ENCODE measurements at places on chromosomes 6 and 20. TPM values are rescaled to one million over a fixed set of nuclear protein-coding genes. Genes with fewer than 3 reads are reported as not detected.

DNA sequence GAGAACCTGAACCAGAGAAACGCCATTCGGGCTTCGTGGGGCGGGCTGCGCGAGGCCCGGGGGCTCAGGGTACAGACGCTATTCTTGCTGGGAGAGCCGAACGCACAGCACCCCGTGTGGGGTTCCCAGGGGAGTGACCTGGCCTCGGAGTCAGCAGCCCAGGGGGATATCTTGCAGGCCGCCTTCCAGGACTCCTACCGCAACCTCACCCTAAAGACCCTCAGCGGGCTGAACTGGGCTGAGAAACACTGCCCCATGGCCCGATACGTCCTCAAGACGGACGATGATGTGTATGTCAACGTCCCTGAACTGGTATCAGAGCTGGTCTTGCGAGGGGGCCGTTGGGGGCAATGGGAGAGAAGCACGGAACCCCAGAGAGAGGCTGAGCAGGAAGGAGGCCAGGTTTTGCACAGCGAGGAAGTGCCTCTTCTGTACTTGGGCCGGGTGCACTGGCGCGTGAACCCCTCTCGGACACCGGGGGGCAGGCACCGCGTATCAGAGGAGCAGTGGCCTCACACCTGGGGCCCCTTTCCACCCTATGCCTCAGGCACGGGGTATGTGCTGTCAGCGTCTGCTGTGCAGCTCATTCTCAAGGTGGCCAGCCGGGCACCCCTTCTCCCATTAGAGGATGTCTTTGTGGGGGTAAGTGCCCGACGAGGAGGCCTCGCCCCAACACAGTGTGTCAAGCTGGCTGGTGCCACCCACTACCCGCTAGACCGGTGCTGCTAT lies 904 bp downstream of the B3GALT4 start:
- DNase-seq, result peak; percentile 29
- H3K27me3 ChIP-seq, result no peaks in the 10 kb centered on the region
- peaks cover 8% of the 10 kb centered on the region for H3K36me3 ChIP-seq

Gene SLC17A1
- total RNA-seq, result not detected

Gene EGFL8
- total RNA-seq, result 16.1 TPM

Gene RTN4IP1
- 11.8 TPM for total RNA-seq

DNA sequence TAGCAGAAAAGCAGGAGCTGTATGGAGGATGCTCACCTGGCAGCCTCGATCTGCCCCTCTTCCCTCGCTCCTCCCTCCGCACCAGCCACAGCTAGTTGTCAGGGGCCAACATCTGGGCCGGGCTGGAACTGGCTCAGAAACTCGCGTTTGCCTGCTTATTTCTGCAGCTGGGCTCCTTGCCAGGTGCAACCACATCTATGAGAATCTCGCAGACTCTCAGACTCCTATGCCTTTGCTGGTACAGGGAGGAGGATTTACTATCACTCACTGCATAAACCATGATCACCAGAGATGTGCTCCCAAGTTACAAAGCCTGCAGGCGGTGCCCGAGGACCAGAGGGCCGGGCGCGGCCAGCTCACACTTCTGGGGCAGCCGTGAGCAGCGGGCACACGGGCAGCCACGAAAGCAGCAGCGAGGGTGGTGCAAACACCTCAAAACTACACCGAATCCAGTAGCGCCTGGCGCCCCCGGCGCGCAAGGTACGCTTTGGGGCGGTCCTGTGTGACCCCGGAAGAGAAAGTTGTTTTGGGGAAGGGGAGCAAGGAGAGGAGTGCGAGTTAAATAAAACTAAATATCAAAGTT lies 577 bp upstream of the LRRC1 start:
- peaks cover 11% of the 10 kb centered on the region for H3K4me1 ChIP-seq
- H3K27ac ChIP-seq, result no peak overlapping the region
- peak; percentile 77 for DNase-seq
- H3K36me3 ChIP-seq, result no peaks in the 10 kb centered on the region
- H3K27me3 ChIP-seq, result peaks cover 40% of the 10 kb centered on the region
- peak overlapping the region; percentile 70 for H3K4me3 ChIP-seq

GRCh38 chr6:54043360-54043759 lies 67.9 kb upstream of the MLIP start:
- DNase-seq, result no peak
- H3K27ac ChIP-seq, result no peak overlapping the region
- no peaks in the 10 kb centered on the region for H3K27me3 ChIP-seq
- no peaks in the 10 kb centered on the region for H3K4me1 ChIP-seq
- H3K36me3 ChIP-seq, result no peaks in the 10 kb centered on the region
- H3K4me3 ChIP-seq, result no peak overlapping the region

Gene PET117
- total RNA-seq, result 58.3 TPM

GRCh38 chr6:99032396-99032795 lies 84.7 kb upstream of the FBXL4 start:
- no peak overlapping the region for H3K27ac ChIP-seq
- H3K4me1 ChIP-seq, result no peaks in the 10 kb centered on the region
- DNase-seq, result no peak
- no peaks in the 10 kb centered on the region for H3K27me3 ChIP-seq
- no peak overlapping the region for H3K4me3 ChIP-seq
- H3K36me3 ChIP-seq, result no peaks in the 10 kb centered on the region

Gene RIMS4
- 7.8 TPM for total RNA-seq

GRCh38 chr20:47231382-47232039 lies 125.0 kb downstream of the ZMYND8 start:
- peaks cover 4% of the 10 kb centered on the region for H3K4me1 ChIP-seq
- no peaks in the 10 kb centered on the region for H3K27me3 ChIP-seq
- no peak for DNase-seq
- peak overlapping the region; percentile 13 for H3K27ac ChIP-seq
- peaks cover 9% of the 10 kb centered on the region for H3K36me3 ChIP-seq

DNA sequence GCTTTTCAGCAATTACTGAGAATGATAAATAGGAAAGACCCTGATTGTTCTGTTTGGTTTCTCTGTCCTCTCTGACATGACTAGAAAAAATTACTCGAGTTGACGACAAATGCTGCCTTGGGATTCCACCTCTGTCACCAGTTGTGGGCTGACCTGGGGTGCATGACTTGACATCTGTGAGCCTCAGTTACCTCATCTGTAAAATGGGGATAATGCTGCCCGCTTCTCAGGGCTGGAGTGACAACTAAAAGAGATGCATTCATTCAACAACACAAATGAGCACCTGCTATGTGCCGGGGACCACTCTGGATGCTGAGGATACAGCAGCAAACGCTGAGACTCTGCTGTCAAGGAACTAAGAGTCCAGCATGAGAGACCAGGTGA lies 94.8 kb downstream of the NFATC2 start:
- no peak overlapping the region for H3K27ac ChIP-seq
- H3K27me3 ChIP-seq, result no peaks in the 10 kb centered on the region
- DNase-seq, result no peak
- H3K4me1 ChIP-seq, result peaks cover 7% of the 10 kb centered on the region

DNA sequence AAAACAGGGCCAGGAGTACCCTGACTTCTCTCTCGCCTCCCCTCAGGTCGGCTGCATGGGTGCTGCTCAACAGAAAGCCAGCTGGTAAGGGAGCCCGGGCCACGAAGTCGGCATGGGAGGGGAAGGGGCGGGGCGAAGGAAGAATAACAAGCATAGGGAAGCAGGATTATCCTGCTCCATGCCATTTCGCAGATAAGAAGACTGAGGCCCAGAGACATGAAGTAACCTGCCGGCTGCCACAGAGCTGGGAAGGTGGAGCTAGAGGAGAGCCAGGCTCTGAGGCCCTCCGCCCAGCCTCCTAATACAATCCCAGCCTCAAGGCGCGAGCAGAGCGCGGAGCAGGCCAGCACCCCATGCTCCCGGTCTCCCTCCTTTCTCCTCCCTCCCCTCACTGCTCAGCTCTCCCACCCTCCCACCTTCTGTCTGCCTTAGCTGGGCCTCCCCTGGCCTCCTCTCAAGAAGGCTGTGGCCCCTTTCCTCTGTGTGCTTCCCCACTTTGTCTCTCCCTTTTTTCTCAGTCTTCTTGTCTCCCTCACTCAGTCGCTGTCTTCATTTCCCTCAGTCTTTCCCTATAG lies 13.2 kb upstream of the HMGA1 start:
- no peak for DNase-seq
- H3K4me3 ChIP-seq, result peak overlapping the region; percentile 41
- H3K27me3 ChIP-seq, result no peaks in the 10 kb centered on the region
- H3K36me3 ChIP-seq, result no peaks in the 10 kb centered on the region
- peaks cover 21% of the 10 kb centered on the region for H3K4me1 ChIP-seq

DNA sequence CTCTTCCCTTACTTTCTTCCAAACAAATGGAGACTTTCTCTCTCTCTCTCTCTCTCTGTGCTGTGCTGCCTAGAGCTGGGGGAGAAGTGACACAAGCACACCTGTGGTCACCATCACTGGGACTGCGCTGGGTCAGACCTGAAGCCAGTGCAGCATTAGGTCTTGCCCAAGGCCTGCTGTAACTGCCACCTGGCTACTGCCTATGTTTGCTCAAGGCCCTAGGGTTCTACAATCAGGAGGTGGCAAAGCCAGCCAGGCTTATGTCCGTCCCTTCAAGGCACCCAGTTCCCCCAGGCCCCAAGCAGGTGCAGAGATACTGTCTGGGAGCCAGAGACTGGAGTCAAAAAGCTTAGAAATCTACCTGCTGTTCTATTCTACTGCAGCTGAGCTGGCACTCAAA lies 49.4 kb upstream of the TOP1 start:
- DNase-seq, result no peak
- H3K36me3 ChIP-seq, result no peaks in the 10 kb centered on the region
- H3K27me3 ChIP-seq, result no peaks in the 10 kb centered on the region

- H3K27ac ChIP-seq, result no peak overlapping the region
- no peaks in the 10 kb centered on the region for H3K36me3 ChIP-seq
- no peaks in the 10 kb centered on the region for H3K27me3 ChIP-seq
- H3K4me1 ChIP-seq, result no peaks in the 10 kb centered on the region
Observed at GRCh38 chr20:4441191-4441590, 280.5 kb upstream of the PRND start.

DNA sequence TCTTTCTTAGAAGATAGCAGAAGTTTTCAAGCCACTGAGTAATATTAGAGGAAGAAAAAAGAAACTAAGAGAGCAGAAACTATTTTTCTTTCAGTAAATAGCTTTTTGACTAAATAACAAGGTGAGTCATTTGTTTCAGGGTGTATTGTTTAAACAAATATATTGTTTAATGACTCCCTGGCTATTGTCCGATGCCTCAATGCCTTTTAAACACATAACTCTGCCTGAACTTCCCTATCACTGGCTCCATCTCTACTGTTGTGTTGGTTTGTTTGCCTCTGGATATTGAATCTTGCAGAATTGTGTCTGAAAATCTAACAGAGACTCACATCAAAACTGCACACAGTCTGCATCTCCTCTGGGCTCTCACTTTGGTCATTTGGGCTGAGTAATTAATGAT lies 19.6 kb upstream of the CLIC5 start:
- H3K4me3 ChIP-seq, result no peak overlapping the region
- DNase-seq, result no peak
- no peak overlapping the region for H3K27ac ChIP-seq
- no peaks in the 10 kb centered on the region for H3K36me3 ChIP-seq

- peaks cover 18% of the 10 kb centered on the region for H3K4me1 ChIP-seq
- H3K4me3 ChIP-seq, result no peak overlapping the region
Observed at GRCh38 chr6:6729971-6730370, 141.5 kb downstream of the LY86 start.

- H3K27me3 ChIP-seq, result no peaks in the 10 kb centered on the region
- H3K36me3 ChIP-seq, result no peaks in the 10 kb centered on the region
- H3K27ac ChIP-seq, result no peak overlapping the region
- H3K4me1 ChIP-seq, result peaks cover 25% of the 10 kb centered on the region
- no peak for DNase-seq
Observed at GRCh38 chr6:75300531-75300855, 15.9 kb upstream of the TMEM30A start.

DNA sequence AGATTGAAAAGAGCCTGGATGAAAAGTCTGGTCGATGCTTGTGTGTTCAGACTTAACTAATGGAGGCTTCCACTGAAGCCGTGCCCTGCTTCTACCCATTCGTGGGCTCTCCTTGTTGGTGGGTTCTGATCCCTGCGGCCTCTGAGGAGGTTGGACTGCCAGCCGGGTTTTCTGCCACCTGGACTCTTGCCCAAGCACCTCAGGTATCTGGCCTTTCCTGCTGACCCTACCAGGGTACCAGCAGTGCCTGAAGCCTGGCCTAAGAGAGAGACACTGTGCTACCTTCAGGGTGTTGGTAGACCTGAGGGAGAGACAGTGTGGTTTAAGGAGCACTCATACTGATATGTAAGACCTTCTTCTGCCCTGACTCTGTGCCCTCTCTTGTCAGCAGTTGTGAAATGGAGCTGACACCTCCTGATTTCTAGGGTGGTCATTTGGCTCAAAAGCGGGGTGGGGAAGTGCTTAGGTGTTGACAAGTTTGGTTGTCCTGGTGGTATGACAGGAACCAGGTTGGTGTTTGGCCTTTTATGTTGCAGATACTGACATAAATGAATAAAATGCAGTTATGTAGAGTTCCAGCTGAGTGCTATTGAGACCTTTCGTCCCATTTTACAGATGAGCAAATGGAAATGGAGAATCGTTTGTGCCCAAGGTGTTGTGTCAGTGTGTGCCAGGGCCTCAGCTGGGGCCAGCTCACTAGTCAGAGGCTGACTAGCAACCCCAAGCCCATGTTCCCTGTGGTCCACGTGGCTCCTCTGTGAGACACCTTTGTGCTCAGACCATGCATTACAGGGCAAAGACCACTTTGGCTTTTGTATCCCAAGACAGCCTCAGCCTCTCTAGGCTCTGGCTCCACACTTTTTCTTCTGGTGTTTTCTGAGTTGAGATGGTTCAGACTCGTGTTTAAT lies 3.1 kb downstream of the PLCG1 start:
- H3K27ac ChIP-seq, result no peak overlapping the region
- H3K4me1 ChIP-seq, result peaks cover 52% of the 10 kb centered on the region
- DNase-seq, result no peak
- H3K36me3 ChIP-seq, result no peaks in the 10 kb centered on the region
- no peak overlapping the region for H3K4me3 ChIP-seq

DNA sequence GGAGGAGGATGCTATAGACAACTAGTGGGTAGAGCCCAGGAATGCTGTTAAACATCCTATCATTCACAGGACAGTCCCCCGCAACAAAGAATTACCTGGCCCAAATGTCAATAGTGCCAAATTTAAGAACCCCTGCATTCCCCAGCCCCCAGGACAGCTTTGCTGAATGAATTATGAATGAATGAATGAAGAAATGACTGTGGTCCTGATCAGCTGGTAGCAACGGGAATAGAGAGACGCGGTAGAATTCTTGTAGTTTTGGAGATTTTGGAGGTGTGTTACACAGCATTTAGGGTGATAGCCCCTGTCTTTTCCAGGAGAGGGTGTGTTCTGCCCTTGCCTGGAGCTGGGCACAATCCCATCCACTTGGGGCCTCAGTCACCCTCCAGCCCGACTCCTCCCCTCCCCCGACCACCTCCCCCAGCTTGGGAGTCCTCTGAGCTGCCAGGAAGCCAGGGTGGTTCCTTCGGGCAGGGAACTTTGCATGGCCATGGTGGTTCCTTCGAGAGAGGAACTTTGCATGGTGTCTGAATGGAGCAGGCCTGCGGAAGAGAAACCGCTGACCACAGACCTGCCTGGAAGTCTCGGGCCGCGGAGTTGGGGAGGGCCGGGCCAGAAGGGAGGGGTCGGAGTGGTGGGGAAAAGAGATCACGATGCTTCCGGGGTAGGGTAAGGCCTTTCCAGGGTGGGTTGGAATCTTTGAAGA lies 1.0 kb upstream of the HCK start:
- H3K4me1 ChIP-seq, result no peaks in the 10 kb centered on the region
- peaks cover 67% of the 10 kb centered on the region for H3K27me3 ChIP-seq
- H3K4me3 ChIP-seq, result peak overlapping the region; percentile 20
- no peaks in the 10 kb centered on the region for H3K36me3 ChIP-seq
- DNase-seq, result peak; percentile 30
